ENCODE measurements at places on chromosomes 7 and 10.

GRCh38 chr7:2720024-2720423 lies 32.0 kb downstream of the AMZ1 start:
- no peak for DNase-seq

- DNase-seq, result no peak
These were observed 12.2 kb downstream of the TRPV6 start for GRCh38 chr7:142873281-142873784.

DNA sequence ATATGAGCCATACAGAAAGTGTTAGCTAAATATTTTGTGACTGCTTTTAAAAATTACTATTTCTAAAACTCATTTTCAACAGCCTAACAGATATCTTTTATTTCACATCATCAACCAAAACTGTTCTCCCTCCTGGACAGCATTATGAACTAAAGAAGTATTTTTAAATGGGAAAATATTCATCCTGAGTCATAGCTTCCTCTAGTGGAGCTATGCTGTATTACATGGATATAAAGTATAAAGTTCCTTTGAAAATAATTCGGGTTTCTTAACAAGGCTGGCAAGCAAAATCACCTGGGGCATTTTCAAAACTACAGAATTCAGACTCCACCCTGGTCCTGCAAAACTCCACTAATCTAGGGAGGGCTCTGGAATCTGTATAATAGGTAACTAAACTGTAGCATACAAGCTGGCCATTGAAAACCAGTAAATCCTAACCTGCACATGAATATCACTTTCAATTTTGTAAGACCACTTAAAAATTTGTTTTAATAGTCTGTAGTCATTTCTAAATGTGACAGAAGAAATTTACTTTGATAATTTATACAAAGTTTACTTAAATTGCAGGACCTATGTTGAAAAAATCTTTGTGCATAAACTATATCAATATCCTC lies 53.5 kb downstream of the SCIN start:
- peak; percentile 54 for DNase-seq

DNA sequence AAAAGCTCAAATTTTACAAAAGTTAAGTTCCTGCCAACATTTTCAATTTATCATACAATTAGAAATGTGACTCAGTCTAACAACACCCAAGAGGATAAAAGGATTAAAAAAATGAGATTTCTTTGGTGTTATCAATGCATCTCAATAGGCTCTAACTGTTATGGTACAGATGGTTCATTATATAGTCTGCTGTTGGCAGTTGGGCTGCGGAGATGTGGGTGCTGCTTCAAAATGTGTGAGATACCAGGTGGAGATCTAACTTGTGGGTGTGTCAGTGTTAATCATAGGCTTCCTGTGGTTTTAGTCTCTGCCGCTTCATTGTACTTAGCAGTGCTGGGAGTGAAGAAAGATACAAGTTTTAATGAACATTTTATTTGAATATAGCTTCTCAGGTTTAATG lies 231.2 kb downstream of the EXOC4 start:
- peak; percentile 10 for DNase-seq

GRCh38 chr10:110365356-110366143 lies 60.8 kb upstream of the SMNDC1 start:
- no peak for DNase-seq

DNA sequence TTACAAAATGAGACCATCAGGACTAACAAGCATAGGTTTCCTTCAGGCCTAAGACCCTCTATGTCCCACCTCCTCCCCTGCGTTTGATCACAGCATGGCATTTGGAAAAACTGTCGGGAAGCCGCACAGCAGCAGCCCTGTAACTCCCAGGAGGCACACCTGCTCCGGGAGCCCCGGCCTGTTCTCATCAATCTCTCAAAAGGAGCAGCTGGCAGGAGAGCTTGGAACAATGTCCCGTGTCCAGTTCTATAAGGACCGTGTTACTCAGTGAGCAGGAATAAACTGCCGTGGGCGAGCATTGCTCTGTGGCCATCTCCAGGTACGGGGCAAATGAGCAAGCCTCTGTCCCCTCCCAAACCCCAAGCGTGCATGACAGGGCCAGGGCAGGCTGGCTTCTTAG lies 236.9 kb downstream of the SFMBT2 start:
- no peak for DNase-seq

- DNase-seq, result no peak
These were observed 179.3 kb downstream of the XPNPEP1 start for GRCh38 chr10:109744020-109744419.

DNA sequence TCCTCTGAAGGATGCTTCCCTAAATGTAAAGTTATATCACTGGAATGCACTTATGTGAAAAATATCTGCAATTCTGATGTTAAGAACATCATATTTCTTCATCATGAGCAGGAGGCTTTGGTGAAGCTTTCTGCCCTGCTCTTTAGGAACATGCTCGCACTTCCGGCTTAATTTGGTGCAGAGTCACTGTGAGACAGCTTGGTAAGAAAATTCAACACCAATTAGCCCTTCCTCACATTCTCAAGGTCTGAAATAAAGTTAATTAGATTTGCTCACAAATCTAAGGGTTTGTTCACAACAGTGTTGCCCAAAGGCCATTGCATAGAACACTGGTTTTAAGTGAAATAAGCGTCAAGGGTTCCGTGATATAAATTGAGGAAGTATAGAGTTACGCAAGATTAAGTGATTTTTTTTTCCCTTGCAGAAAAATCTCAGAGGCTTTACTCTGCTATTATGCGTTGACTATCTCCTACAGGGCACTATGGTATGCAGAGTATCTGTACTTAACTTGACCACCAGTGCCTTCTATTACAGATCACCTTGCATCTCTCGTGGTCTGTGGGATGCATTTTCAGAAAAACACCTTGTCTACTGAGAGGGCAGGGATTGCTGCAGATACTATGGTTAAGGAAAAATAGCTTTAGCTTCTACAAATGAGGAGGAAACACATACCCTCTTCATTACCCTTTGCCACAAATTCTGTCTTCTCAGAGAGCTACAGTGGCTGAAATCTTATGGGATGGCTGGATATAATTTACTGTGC lies 953.9 kb downstream of the TYW1 start:
- DNase-seq, result no peak

GRCh38 chr7:44368885-44369284 lies 43.5 kb upstream of the CAMK2B start:
- DNase-seq, result no peak

DNA sequence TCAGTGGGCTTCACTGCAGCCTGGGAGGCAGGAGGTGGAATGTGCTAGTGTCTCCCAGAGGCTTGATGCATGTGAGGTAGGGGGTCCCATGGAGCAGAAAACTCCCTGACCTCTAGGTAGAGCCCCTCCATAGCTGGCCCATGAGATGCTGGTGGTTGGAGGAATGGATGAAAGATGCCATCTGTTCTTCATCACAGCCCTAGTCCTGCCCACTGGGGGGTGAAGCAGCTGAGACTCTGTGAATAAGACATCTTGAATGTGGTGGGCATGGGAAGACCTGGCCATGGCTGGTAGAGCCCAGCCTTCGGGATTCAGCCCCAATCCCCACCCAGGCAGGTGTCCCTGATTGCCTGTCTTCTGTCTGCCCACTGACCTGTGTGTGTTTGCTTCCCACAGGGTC lies 92.5 kb downstream of the COL13A1 start:
- no peak for DNase-seq

GRCh38 chr10:49285232-49285631 lies 13.7 kb upstream of the C10orf71 start:
- peak; percentile 15 for DNase-seq

DNA sequence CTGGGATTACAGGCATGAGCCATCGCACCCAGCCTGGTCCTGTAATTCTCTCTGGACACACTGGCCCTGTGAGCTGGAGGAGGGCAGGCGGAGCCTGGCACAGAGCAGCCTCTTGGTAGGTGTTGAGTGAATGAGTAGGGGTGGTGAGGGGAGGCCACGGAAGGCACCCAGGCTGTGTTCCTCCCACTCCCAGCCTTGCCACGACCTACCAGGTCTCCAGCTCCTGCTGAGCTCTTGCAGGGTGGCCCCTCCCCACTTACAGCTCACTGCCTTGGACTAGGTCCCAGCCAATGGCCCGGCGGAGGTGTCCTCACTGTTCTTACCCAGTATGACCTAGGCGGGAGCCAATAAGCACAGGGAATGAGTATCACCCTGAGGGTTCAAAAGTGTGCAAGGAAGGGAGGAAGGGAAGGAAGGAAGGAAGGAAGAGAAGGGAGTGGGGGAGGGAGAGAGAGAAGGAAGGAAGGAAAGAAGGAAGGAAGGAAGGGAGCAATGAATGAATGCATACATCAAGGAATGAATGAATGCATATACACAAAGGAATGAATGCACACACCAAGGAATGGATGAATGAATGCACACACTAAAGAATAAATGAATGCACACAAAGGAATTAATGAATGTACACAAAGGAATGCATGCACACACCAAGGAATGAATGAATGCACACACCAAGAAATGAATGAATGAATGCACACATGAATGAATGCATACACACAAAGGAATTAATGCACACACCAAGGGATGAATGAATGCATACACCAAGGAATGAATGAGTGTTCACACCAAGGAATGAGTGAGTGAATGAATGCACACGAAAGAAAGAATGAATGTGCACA lies 45.5 kb downstream of the GTF2IRD1 start:
- DNase-seq, result peak; percentile 70

DNA sequence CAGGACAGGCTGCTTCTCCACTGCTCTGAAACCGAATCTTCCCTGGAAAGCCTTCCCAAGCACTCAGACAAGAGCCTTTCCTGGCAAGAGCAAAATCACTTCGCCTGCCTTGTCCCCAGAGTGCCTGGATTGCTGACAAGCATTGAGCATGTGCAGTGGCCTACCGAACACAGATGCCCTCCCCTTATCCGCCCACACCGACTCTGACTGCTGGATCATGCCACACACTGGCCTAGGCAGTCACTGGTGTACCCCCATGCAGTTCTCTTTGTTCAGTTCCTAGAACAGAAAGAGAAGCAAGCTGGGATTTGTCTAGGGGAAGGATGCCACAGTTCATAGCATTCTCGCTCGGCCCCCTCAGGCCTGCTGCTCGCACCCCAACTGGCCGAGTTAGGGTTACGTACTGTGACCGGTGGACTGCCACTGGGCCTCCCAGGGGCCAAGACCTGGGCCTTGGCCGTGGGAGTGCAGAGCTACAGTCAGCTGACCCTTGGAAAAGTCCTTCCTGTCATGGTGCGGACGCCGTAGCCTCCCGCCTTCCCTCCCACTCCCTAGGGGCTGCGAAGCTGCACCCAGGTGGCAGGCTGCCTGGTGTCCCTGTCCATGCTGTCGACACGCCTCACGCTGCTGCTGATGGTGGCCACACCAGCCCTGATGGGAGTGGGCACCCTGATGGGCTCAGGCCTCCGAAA lies 6.9 kb downstream of the ABCB8 start:
- no peak for DNase-seq

GRCh38 chr7:47347816-47348385 lies 234.0 kb downstream of the TNS3 start:
- no peak for DNase-seq

DNA sequence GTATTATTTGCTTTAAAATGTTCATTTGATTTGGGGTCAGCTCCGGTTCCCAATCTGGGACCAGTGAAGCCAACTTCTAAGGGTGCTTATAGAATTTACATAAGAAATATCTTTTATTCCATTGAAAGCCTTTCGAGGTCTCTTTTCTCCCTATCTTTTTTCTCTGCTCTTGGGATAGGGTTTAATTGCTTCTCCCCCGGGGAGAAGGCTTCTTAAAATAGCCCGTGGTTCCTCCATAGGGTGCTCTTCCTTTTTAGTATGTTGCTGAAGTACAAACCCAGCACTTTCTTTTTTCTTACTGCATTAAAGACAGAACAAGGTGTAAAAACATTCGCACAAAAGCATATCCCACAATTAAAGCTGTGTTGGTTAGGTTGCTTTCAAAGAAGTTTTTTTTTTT lies 107.5 kb downstream of the POU6F2 start:
- no peak for DNase-seq

GRCh38 chr7:129405527-129405926 lies 28.7 kb upstream of the STRIP2 start:
- DNase-seq, result no peak

DNA sequence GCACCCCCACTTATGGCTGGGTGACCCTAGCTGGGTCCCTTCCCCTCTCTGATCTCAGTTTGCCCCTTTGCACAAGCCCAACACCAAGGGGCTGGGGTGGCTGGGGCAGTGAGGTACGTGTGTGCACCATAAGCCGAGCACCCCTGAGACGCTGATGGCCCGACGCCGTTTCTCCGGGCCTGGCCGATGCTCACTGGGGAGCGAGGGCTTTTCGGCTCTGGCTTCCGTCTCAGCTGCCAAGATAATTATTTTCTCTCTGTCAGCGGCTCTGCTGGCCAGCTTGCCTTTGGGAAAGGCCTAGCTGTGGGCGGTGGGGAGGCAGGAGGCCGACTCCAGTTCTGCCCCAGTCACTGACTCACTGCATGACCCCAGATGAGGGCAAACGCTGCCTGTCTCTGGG lies 91.0 kb downstream of the ZMIZ1 start:
- no peak for DNase-seq

GRCh38 chr10:100081075-100082001 lies at the start of gene CPN1:
Gene CPN1 (minus strand): TSS chr10:100081869. CDS start chr10:100081625, 244 bp downstream.
- DNase-seq, result no peak

GRCh38 chr10:52082307-52082706 lies 231.8 kb upstream of the DKK1 start:
- DNase-seq, result no peak

DNA sequence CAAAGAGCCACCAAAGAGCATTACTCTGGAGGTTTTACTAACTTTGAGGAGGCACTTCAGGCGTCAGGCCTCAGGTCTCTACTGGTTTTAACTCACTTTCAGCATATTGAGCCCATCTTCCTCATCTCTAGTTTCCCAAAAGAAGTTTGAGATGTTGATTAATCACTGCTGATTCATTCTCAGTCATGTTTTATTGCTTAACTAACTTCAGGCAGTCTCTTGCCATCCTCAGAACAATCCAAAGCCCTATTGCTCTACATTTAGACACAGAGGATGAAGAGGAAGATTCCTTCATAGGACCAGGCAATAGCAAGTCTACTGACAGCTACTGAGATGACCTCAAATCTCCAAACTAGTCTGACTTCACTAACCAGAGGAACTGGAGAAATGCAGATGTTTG lies 39.1 kb upstream of the BET1 start:
- DNase-seq, result peak; percentile 90

Data from renal cortical epithelial cell (primary cell).